GM04504 (cell line): ENCODE measurements at places on chromosomes 5 and 9.

DNA sequence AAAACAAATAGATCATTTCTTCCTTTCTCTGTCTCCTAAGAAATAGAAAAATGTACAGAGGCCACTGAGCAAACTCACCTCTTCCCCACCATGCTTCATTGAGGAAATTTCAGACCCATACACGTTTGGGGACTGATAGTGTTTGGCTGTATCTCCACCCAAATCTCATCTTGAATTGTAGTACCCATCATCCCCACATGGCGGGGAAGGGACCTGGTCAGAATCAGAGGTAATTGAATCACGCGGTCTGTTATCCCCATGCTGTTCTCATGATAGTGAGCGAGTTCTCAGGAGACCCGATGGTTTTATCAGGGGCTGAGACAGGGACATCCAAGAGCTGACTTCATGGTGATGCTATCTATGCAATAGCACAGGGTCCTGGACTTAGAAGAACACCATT is 1655.8 kb downstream of the MAT2B start:
- no peak for DNase-seq

- no peak for DNase-seq
These were observed 426.8 kb upstream of the CLINT1 start for GRCh38 chr5:158285698-158286097.

- no peak for DNase-seq
These were observed 1325.0 kb upstream of the DMAC1 start for GRCh38 chr9:9124616-9125015.

GRCh38 chr9:90642570-90643539 is at the start of gene DIRAS2:
TSS of gene DIRAS2 (minus strand) at chr9:90642824. CDS start at chr9:90613827, 28,997 bp downstream.
- peak; percentile 8 for DNase-seq

GRCh38 chr9:114682846-114683245 is 854 bp upstream of the TEX48 start:
- DNase-seq, result no peak

GRCh38 chr9:112063586-112063985 is 111.5 kb downstream of the SUSD1 start:
- no peak for DNase-seq

DNA sequence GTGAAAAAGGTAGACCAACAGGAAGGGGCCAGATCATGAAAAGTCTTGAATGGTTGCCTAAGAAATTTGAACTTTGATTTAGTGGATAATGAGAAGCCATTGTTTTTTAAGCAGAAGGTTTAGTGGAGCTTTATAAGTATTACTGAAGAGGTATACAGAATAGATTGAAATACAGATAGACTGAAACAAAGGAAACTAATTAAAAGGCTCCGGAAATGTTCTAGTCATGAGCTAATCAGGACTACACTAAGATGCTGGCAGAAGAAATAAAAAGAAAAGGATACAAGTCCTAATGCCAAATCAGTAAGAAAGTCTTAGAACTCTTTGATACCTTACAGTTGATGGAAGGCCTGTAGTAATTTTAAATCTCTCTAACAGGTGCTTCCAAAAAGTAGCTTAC is 45.7 kb upstream of the RFX3 start:
- no peak for DNase-seq

DNA sequence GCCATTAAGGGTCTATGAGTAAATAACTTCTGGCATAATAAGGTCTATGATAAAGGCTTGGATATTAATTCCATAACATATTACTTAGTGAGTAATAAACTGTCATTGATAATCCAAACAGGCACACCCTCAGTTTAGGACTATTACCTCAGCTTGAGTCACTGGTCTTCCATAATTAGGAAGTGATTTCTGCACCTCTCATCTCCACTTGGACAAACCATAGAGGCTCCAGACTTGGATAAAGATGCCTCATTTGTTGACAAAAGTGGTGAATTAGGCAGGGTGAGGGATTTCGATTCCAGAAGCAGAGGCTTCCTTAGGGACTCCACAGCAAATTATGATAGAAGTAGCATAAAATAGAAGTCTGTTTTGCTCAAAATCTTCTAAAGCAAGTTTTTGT is 127.5 kb upstream of the MTAP start:
- DNase-seq, result no peak

- no peak for DNase-seq
These were observed 61.9 kb upstream of the RAPGEF1 start for GRCh38 chr9:131801810-131802209.

- DNase-seq, result no peak
These were observed 408.1 kb upstream of the ZNF608 start for GRCh38 chr5:125154301-125155110.

- no peak for DNase-seq
These were observed 4.4 kb upstream of the TBC1D13 start for GRCh38 chr9:128782669-128783068.

GRCh38 chr9:135394131-135394530 is 85.5 kb upstream of the PPP1R26 start:
- DNase-seq, result no peak

GRCh38 chr5:45532826-45533624 is 163.2 kb downstream of the HCN1 start:
- DNase-seq, result no peak

DNA sequence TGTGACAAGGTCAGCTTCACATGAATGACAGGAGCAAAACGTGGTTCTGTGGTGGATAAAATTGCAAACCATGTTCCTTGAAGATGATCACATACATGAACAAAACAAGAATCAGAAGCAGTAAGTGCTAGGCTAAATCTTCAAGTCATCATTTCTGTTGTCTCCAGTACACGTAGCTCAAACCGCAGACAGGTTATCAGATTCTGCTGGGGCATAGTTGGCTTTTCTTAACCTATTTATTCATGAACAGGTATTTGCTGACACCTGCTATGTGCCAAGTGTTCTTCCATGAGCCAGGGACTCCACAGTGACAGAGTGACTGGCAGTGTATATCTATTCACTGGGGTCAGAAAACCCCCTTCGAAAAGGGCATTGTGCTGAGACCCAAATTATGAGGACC is 20.8 kb downstream of the MFAP3 start:
- DNase-seq, result no peak

- no peak for DNase-seq
These were observed 7.7 kb downstream of the CA9 start for GRCh38 chr9:35681341-35682002.
